ENCODE measurements at places on chromosomes 16 and 17. TPM values are rescaled to one million over a fixed set of nuclear protein-coding genes. Genes with fewer than 3 reads are reported as not detected.

Gene FOXL1
- 0.23 TPM for total RNA-seq

Gene TEX19
- total RNA-seq = not detected

DNA sequence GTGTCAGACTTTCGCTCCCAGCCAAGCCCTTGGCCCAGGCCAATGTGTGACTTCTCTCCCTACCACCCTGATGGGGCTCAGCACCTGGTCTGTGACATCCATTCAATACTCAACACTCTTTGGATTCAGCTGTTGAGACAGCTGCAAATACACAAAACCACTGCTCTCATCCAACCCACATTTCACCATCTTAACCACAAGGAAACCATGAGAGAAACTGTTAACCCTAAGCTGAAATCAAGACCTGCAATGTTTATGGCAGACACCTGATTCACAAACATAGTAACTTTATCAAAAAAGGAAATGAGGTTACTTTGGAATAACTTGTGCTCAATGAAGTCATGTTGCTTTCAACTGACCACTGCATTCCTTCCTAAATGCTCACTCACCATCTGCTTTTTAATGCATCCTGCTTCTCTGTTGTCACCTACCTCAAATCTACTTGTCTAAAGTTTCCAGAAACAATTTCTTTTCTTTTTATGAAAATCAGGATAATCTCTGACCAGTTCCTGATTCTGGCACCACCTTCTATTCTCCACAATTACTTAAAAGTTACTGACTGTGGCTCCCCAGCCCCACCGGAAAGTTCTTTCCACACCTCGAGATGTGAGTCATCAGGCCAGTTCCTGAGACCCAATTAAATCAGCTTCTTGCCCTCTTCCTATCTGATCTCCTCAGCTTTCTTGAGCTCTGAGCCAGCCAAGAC, 88.2 kb downstream of the NOG start:
- H3K4me1 ChIP-seq = peaks cover 13% of the 10 kb centered on the region
- DNase-seq = peak; percentile 14
- H3K4me3 ChIP-seq = no peak overlapping the region
- H3K27ac ChIP-seq = no peak overlapping the region
- H3K27me3 ChIP-seq = peaks cover 39% of the 10 kb centered on the region
- no peaks in the 10 kb centered on the region for H3K36me3 ChIP-seq

DNA sequence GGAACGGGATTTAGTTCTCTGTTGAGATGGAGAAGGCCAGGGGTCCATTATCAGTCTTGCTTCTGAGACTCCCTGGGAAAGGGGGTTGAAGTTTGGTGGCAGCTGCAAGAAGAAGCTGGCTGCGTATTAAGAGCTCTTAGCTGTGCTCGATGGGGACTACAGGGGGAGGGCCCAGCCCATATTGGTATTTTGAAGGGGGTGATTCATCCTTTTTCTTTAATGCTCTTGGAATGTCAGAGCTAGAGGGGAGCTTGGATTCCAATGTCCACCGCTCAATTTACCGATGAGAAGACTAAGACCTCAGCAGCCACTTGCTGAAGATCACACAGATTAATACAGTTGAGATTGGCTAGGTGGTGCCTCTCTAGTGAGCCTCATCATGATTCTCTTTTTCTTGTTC, 5.0 kb downstream of the NOG start:
- H3K27ac ChIP-seq = no peak overlapping the region
- DNase-seq = no peak
- H3K4me1 ChIP-seq = peaks cover 25% of the 10 kb centered on the region
- H3K27me3 ChIP-seq = peaks cover 64% of the 10 kb centered on the region
- no peak overlapping the region for H3K4me3 ChIP-seq

- no peak overlapping the region for H3K4me3 ChIP-seq
- DNase-seq = no peak
- H3K27ac ChIP-seq = no peak overlapping the region
- H3K36me3 ChIP-seq = no peaks in the 10 kb centered on the region
- H3K4me1 ChIP-seq = no peaks in the 10 kb centered on the region
Measured at GRCh38 chr17:61591930-61592329, 911 bp upstream of the NACA2 start.

Gene CACNG5
- total RNA-seq = not detected

Gene PIRT
- total RNA-seq = not detected

Gene SMIM36
- not detected for total RNA-seq

DNA sequence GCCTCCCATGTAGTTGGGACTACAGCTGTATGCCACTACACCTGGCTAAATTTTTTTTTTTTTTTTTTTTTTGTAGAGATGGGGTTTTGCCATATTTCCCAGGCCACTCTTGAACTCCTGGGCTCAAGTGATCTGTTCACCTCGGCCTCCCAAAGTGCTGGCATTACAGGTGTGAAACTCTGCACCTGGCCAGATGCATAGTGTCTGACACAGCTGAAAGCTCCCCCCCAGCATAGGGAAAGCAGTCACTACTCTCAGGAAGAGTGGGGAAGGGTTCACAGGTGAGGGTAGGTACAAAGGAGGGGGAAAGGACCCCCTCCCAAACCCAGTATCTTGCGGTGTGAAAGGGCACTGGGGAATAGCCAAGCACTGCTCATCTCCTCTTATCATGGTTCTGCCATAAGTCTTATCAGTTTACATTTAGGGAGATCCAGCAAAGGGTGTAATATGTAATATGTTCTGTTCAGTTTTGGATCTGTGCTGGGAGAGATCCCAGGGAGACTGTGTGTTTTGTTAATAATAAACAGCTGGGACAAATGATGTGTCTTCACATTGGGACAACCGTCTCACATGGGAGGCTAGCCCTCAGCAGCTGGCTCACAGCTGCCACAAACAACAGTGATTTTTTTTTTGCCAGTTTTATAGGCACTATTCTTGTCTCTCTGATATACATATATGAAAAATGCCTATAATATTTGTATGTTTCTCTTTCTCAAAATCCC, 6.8 kb upstream of the CAVIN1 start:
- peaks cover 38% of the 10 kb centered on the region for H3K27me3 ChIP-seq
- H3K36me3 ChIP-seq = no peaks in the 10 kb centered on the region
- H3K4me1 ChIP-seq = no peaks in the 10 kb centered on the region
- H3K27ac ChIP-seq = no peak overlapping the region

DNA sequence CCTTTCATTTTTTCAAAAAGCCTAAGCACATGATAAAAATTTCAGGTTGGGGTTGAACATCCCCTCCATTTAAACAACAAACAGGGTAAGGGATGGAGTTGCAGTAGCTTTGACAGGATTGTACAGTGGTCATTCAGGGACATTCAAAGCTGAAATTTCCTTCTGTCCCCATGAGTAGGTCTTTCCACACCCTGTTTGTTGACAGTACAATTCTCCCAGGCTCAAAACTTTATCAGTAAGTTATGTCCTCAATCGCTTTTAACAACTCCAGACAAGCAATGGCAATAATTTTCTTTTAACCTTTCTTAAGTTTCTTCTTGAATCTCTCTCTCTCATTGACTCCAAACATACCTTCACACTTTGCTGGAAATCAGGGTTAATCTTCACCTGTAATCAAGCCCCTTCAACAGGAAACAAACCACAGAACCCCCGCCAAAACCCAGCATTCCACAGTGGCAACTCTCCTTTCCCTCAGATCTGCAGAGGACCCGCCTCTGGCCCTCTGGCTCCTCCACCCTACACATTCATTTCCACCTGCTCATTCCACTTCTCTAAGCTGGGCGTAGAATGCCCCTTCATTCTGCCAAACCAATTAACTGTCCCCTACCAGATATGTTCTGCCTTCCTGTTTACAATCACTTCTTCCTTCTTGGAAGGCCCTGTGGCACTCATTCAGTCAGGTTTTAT, 20.7 kb downstream of the TXNDC11 start:
- peaks cover 6% of the 10 kb centered on the region for H3K4me1 ChIP-seq
- H3K4me3 ChIP-seq = no peak overlapping the region
- peaks cover 64% of the 10 kb centered on the region for H3K36me3 ChIP-seq
- peak overlapping the region; percentile 4 for H3K27ac ChIP-seq

DNA sequence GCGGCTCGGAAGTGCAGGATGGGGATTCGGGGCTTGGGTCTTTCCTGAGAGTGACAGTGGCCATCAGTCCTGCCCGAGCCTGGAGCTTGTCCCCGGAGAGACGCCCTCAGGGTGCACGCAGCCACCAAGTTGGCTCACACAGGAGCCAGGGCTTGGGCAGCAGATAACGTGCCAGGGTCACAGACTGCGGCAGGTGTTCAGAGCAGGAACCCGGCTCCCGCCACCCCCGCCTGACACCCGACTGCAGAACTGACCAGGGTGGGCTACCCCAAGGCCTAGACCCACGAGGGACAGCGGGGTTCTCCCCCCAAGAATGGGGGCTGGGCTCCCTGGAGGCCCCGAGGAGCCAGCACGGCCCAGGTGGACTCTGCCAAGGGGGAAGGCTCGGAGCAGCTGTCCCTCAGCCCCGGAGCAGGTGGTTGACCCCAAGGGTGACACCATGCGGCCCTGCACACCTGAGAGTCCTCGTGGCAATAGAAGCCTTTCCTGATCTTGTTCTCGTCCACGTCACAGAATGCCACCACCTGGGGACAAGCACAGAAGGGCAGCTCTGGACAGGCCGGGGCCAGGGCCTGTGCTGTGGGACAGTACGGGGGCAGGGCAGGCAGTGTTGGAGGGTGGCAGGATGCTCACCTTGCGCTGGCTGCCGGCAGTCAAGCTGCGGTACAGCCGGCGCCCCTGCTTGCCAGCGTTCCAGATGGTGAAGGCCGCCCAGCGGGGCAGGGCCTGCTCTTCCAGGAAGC, 117.1 kb upstream of the ZNF750 start:
- H3K27me3 ChIP-seq = no peaks in the 10 kb centered on the region
- peaks cover 51% of the 10 kb centered on the region for H3K36me3 ChIP-seq
- no peaks in the 10 kb centered on the region for H3K4me1 ChIP-seq
- no peak for DNase-seq
- H3K4me3 ChIP-seq = no peak overlapping the region
- no peak overlapping the region for H3K27ac ChIP-seq

Gene DNASE1
- total RNA-seq = 14.6 TPM

Gene FLII
- 340 TPM for total RNA-seq

- peaks cover 72% of the 10 kb centered on the region for H3K36me3 ChIP-seq
- peaks cover 65% of the 10 kb centered on the region for H3K4me1 ChIP-seq
- H3K27ac ChIP-seq = peak overlapping the region; percentile 99
- H3K27me3 ChIP-seq = no peaks in the 10 kb centered on the region
- peak overlapping the region; percentile 99 for H3K4me3 ChIP-seq
Measured at GRCh38 chr17:77458202-77459017, 317.6 kb downstream of the SEC14L1 start.

Gene KRT31
- total RNA-seq = not detected

DNA sequence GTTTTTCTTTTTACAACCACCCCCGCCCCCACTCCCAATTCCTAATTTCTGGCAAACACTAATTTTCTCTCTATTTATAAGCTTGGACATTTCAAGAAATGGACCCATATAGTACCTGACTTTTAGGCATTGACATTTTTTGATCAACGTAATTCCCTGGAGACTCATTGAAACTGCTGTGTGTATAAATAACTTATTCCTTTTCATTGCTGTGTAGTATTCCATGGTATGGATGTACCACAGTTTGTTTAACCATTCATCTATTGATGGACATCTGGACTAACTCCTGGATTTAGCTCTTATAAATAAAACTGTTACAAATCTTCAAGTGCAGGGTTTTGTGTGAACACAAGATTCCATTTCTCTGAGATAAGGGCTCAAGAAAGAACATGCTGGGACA, 47.1 kb upstream of the RBFOX1 start:
- no peak for DNase-seq
- no peak overlapping the region for H3K27ac ChIP-seq
- no peaks in the 10 kb centered on the region for H3K4me1 ChIP-seq
- no peak overlapping the region for H3K4me3 ChIP-seq

GRCh38 chr17:2275722-2276121, 27.9 kb downstream of the SMG6 start:
- no peak for DNase-seq
- H3K4me3 ChIP-seq = peak overlapping the region; percentile 18
- peaks cover 53% of the 10 kb centered on the region for H3K36me3 ChIP-seq
- peak overlapping the region; percentile 81 for H3K27ac ChIP-seq
- H3K4me1 ChIP-seq = peaks cover 58% of the 10 kb centered on the region

DNA sequence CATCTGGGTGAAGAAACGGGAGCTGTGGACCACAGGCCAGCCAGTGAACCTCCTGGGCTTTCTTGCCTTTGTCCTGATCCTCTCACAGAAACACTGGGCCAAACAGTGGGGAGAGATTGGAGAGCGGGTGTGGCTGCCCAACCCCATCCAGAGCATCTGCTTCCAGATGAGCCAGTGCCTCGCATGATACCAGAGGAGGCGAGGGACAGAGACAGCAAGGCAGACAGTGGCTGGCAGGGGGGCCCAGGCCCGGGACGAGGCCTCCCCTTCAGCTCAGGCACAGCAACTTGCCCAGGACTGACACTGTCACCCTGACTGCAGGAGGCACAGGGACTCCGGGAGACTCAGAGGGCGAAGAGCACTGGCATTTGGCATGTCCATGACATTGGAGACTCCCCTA, 12.0 kb downstream of the ARHGEF15 start:
- no peak overlapping the region for H3K27ac ChIP-seq
- peaks cover 33% of the 10 kb centered on the region for H3K27me3 ChIP-seq
- H3K4me3 ChIP-seq = no peak overlapping the region
- no peaks in the 10 kb centered on the region for H3K36me3 ChIP-seq
- DNase-seq = no peak

DNA sequence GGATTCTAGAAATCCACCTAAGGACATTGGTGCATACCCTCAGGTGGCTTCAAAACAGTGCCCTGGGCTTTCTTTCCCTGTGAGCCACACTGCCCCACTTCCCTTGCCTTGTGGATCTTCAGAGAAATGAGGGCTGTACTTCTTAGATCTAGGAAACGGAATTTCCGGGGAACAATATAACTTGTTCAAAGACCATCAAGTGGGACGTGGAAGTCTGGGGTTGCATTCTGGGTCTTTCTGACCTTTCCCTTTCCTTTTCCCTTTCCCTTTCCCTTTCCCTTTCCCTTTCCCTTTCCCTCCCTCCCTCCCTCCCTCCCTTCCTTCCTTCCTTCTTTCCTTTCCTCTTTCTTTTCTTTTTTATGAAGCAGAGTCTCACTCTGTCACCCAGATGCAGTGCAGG, 97.1 kb upstream of the SALL1 start:
- H3K27ac ChIP-seq = no peak overlapping the region
- H3K4me1 ChIP-seq = no peaks in the 10 kb centered on the region
- no peak for DNase-seq

Gene CCR7
- 367 TPM for total RNA-seq

DNA sequence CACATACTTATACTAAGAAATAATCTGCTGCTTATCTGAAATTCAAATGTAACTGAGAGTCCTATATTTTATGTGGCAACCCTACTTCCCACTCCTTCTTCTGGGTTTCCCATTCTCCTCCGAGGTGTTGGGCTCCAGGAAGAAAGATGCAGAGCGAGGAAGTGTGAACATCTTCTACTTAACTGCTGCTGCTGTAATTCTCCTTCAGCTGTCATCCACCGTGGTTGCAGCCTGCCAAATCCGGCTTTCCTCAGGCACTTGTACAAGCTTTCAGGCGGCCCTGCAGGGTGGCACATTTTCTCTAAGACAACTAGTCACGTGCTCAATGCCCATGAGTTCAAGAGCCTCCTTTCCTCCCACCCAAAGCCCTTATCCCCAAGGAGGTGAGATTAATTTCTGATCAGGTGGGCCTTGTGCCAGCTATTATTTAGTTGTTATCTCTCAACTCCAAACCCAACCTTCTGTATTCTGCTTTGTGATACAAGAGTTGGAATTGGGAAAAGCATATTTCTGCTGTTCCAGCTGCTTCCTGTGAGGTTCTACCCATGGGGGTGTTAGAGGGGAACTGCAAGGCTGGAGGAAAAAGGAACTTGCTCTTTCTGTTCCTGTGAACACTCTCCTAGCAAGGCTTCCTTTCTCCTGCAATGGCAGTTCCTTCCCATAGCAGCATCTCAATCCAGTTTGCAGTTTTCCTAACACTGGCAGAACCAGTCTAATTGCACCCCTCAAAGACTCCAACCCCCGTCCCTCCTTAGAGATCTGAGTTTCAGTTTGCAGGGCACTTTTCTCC, 67.6 kb upstream of the RBBP6 start:
- H3K27me3 ChIP-seq = peaks cover 4% of the 10 kb centered on the region
- DNase-seq = no peak
- no peak overlapping the region for H3K27ac ChIP-seq
- no peak overlapping the region for H3K4me3 ChIP-seq
- H3K4me1 ChIP-seq = no peaks in the 10 kb centered on the region

All from activated T-helper 2 cell treated with anti-CD3 and anti-CD28 coated beads, Interferon-gamma antibody, Interleukin-2, Interleukin-4, amounts not matched to agents 10 μg/mL and 5 μg/mL and 100 μg/mL, durations not matched to agents 14 hours and 24 hours and 36 hours (primary cell).